ENCODE measurements at places on chromosomes 13 and 19. TPM values are rescaled to one million over a fixed set of nuclear protein-coding genes. Genes with fewer than 3 reads are reported as not detected.

Gene F10
- 5.8 TPM for total RNA-seq

Gene VSTM2B
- not detected for total RNA-seq

Gene ARMC6
- 44.0 TPM for total RNA-seq

Gene UPF3A
- 22.8 TPM for total RNA-seq

Gene C1QTNF9B
- total RNA-seq, result not detected

Gene SPC24
- total RNA-seq, result 69.1 TPM

Gene ZNF700
- total RNA-seq, result 7.9 TPM

Gene BRCA2
- total RNA-seq, result 6.2 TPM

Gene SOX1
- not detected for total RNA-seq

Gene PNMA8A
- total RNA-seq, result 4.8 TPM

Gene PSG7
- not detected for total RNA-seq

Gene KLK2
- total RNA-seq, result not detected

Gene HPN
- not detected for total RNA-seq

Gene PSENEN
- total RNA-seq, result 17.2 TPM

Gene LRRC63
- not detected for total RNA-seq

Gene VMAC
- total RNA-seq, result 6.7 TPM

Gene CYP4F12
- not detected for total RNA-seq

Gene FFAR2
- total RNA-seq, result not detected

Gene SCN1B
- total RNA-seq, result 32.8 TPM

Gene MCF2L
- total RNA-seq, result 0.79 TPM

Gene HMG20B
- 84.4 TPM for total RNA-seq

Gene PIBF1
- total RNA-seq, result 36.1 TPM

Gene LILRA1
- not detected for total RNA-seq

Gene CFAP97D2
- total RNA-seq, result not detected

Gene PRDX2
- total RNA-seq, result 208 TPM

Gene GET3
- total RNA-seq, result 112 TPM

Gene SMAD9
- 8.2 TPM for total RNA-seq

Gene ZNF613
- 6.3 TPM for total RNA-seq

Gene HS6ST3
- total RNA-seq, result under 0.01 TPM

All from aortic smooth muscle cell (primary cell).